EL (cell line): ENCODE measurements at places on chromosomes 4 and X.

DNA sequence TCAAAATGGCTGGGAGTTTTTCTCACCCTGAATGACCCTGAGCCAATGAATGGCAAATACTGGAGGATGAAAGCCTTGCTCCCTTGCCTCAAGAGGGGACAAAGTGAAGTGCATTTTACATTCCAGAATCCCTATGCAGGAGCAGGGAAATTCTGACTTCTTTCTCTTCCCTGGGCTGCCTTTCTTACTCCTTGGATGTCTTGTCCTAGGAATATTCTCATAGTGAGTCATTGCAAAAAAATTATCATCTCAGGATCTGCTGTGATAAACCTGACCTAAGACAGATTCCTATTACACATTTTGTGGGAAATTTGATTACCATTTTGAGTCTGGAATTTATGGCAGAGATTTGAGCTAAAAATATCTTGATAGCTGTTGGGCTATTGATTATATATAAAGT lies 199.9 kb downstream of the TMA16 start:
- DNase-seq: peak; percentile 91

GRCh38 chr4:26916195-26916594 lies 55.6 kb downstream of the STIM2 start:
- DNase-seq: peak; percentile 31

DNA sequence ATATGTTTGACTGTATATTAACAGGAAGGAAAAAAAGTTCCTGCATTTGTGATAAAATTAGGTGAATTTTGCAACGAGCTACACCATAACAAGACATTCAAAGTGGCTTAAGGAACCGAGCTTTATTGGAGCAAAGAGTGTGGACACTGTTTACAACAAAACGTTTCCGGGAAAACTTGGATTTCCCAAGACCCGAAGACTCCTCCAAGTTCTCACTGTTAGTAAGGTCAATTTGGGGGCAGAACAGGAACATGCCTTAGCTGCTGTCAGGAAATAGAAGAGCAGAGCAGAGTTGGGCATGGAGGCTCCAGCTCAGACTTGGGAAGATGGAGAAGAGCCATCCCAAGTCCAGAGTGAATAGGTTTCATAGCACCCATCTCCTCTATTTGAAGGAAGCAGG lies 16.5 kb downstream of the ADH6 start:
- DNase-seq: no peak

GRCh38 chr4:13905543-13905942 lies 278.0 kb upstream of the BOD1L1 start:
- peak; percentile 91 for DNase-seq

GRCh38 chr4:80489798-80490197 lies 154.3 kb downstream of the CFAP299 start:
- no peak for DNase-seq

DNA sequence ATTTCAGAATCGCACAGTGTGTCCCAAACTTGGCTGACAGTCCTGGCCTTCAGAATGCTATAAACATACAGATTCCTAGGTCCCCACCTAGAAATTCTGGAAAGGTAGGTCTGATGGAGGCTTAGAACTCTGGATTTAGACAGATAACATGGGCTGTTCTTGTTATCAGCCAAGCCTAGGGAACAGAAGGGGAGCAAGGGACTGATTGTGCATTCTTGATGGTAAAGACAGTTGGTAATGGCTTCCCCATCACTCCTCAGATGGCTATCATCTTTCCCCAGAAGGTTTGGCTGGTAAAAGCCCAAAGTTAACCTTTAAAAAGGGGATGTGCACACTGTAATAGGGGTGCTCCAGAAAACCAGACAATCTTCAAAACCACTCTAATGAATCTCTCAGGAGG lies 35.7 kb downstream of the DIPK2B start:
- DNase-seq: no peak
